CD4-positive, CD25-positive, alpha-beta regulatory T cell (primary cell): ENCODE measurements at places on chromosomes 12 and 14. TPM values are rescaled to one million over a fixed set of nuclear protein-coding genes. Genes with fewer than 3 reads are reported as not detected.

WSCD2 gene
- 2.3 TPM for total RNA-seq

OR4E2 gene
- total RNA-seq, result not detected

GRCh38 chr12:11015775-11016430 is 6.5 kb downstream of the TAS2R19 start:
- DNase-seq, result no peak

GRCh38 chr12:125003021-125003420 is 9.6 kb downstream of the BRI3BP start:
- DNase-seq, result no peak

DAD1 gene
- 81.8 TPM for total RNA-seq

NAB2 gene
- total RNA-seq, result 7.5 TPM

DNA sequence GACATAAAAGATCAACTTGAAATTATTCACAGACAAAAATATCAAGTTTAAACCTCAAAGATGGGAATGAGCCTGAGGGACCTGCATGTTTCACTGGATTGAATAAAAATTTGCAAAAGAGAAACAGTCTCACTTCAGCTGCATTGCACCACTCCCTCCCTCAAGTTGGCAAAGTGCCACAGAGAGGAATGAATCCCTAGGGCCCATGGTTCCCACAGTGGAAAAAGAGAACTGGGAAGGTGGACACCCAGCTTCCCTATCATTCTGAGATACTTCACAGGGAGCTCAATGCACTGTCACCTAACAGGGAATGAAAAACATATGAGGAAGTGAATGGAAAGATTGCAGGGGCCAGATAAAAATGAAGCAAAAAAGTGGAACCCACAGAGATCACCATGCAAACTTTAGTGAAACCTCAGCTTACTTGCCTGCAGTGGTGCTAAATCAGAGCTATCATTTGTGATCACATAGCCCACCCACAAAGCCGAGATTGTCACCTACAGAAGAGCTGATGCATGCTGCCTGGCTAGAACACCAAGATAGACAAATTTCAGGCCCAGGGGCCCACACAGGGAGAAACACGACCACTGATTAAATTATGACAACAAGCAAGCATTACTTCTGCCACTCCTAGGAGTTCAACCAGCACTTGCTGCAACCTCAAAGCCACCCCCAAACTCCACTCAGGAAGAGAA is 911.3 kb downstream of the LRFN5 start:
- DNase-seq, result no peak

GRCh38 chr12:106145539-106146447 is 7.0 kb upstream of the NUAK1 start:
- DNase-seq, result no peak

DPF3 gene
- total RNA-seq, result 2.0 TPM

- DNase-seq, result no peak
Observed at GRCh38 chr12:102232446-102232845, 34.8 kb upstream of the PMCH start.

DNA sequence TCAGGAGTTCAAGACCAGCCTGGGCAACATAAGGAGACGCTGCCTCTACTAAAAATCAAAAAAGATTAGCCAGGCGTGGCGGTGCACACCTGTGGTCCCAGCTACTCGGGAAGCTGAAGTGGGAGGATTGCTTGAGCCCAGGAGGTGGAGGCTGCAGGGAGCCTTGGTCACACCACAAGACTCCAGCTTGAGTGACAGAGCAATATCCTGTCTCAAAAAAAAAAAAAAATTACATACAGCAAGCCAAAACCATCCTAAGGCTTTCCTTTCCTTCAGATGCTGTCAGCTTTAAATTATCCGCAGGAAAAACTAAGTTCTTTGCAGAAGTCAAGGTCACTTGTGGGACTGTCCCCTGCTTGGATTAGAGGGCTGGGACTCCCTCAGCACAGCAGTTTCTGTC is 1.3 kb downstream of the CS start:
- DNase-seq, result no peak

DNA sequence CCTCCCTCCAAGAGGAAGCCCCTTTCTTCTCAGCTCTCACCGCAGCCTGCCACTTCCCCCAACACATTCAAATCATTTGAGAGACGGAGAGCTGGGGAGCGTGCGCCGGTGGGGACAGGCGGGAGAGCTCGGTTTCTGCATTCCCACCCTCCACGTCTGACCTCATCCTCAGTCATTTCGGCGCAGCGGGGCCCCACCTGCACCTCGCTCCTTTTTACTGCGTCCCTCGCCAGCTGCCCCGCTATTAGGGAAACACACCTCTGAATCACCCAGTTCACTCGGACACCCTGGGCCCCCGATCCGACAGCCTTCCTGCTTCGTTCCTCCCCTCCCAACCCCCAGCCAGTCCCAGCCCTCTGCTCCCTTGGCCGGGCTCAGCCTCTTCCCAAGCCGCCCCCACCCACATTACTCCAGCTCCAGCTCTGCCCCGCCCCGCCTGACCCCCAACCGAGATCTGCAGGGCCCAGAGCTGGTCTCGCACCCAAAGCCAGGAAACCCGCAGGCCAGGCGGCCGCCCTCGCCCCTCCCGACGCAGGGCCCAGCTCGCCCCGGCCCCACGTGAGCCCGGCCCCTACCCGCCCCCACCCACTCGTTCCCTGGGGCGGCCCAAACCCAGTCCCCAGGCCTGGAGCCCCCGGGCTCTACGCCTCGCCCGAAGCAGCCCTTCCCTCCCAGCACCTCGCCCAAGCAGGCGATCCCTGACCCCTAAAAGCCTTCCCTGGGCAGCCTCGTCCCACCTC is 783 bp downstream of the CORO1C start:
- DNase-seq, result no peak

GRCh38 chr14:71659159-71659558 is 273.1 kb upstream of the RGS6 start:
- no peak for DNase-seq

GRCh38 chr12:116727261-116727660 is 10.6 kb downstream of the SPRING1 start:
- DNase-seq, result no peak

GRCh38 chr14:67228325-67228984 is 12.8 kb upstream of the PALS1 start:
- no peak for DNase-seq

SPPL3 gene
- total RNA-seq, result 46.7 TPM

LPAR5 gene
- 7.0 TPM for total RNA-seq

GRCh38 chr12:47636908-47637780 is 68.7 kb downstream of the RPAP3 start:
- DNase-seq, result peak; percentile 5

CPNE6 gene
- not detected for total RNA-seq

DNA sequence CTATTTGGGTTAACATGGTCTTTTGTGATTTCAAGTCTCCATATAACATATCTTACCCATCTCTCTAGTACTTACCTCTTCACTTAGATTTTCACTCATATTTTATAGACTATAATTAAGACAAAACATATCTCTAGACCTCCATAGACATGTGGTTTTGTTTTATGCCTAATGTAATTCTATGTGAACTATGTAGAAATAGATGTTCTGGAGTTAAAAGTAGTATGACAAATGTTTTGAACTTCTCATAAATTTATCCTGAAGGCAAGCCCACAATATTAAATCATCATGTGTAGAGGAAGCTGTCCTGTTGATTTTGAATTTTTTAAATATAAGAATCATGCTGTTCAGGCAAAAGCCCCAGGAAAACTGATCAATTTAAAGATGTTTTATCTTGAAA is 169.2 kb downstream of the SYT1 start:
- DNase-seq, result no peak

GRCh38 chr12:63802012-63802608 is 22.4 kb downstream of the RXYLT1 start:
- DNase-seq, result peak; percentile 33

KRT75 gene
- not detected for total RNA-seq

C12orf50 gene
- total RNA-seq, result 0.15 TPM

TEX22 gene
- 3.1 TPM for total RNA-seq

APOF gene
- not detected for total RNA-seq

MUCL1 gene
- not detected for total RNA-seq

TSHR gene
- total RNA-seq, result 19.3 TPM

- no peak for DNase-seq
Observed at GRCh38 chr12:113845900-113846674, 120.0 kb downstream of the RBM19 start.

GRCh38 chr12:6828781-6829535 is 751 bp downstream of the P3H3 start:
- no peak for DNase-seq

DNA sequence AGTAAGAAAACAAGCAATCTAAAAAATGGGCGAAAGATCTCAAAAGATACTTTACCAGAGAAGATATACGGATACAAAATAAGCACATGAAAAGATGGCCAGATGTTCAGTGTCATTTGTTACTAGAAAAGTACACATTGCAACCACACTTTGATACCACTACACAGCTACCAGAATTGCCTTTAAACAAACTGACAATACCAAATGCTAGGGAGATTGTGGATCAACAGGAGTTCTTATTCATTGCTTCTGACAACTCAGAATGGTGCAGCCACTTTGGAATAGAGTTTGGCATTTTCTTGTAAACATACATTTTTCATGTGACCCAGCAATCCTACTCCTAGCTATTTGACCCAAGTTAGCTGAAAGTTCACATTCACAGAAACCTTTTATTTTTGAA is 136.3 kb downstream of the FUT8 start:
- no peak for DNase-seq

DNA sequence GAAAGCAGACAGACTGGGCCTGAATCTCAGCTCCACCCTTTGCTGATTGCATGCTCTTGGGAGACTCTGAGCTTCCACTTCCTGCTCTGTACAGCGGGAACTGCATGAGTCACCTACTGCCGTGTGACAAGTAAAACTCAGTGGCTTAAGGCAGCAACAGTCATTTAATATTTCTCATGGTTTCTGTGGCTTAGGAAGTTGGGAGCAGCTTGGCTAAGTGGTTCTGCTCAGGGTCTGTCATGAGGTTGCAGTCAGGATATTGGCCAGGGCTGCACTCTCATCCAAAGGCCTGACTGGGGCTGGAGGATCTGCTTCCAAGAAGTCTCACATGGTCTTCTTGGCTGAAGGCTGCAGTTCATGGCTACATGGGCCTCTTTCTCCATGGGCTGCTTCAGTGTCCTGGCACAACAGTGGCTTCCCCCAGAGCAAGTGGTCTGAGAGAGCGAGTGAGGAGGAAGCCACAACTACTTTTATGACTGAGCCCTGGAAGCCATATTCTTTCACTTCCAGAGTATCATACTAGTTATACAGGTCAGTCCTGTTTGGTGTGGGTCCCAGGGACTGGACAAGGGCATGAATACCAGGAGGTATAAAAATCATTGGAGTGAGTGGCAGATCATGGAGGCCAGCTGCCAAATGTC is 49.7 kb downstream of the FAM222A start:
- no peak for DNase-seq

CLEC4A gene
- 1.4 TPM for total RNA-seq

MYH6 gene
- total RNA-seq, result not detected

GRCh38 chr14:96663491-96664067 is 133.6 kb upstream of the VRK1 start:
- DNase-seq, result no peak

DNA sequence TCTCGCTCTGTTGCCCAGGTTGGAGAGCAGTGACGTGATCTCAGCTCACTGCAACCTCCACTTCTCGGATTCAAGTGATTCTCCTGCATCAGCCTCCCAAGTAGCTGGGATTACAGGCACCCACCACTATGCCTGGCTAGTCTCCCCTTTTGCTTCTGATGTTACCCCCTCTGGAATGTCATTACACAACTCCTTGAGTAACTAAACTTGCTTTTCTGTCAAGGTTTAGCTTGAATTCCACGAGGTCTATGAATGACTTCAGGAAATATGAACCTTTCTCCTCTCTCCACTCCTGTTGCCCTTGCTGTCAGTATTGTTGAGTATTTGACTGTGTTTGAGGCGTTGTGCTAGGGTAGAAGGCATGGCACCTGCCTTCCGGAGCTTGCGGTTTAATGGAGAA is 16.8 kb upstream of the RTRAF start:
- no peak for DNase-seq

ITGB7 gene
- total RNA-seq, result 297 TPM

IL26 gene
- not detected for total RNA-seq

DNA sequence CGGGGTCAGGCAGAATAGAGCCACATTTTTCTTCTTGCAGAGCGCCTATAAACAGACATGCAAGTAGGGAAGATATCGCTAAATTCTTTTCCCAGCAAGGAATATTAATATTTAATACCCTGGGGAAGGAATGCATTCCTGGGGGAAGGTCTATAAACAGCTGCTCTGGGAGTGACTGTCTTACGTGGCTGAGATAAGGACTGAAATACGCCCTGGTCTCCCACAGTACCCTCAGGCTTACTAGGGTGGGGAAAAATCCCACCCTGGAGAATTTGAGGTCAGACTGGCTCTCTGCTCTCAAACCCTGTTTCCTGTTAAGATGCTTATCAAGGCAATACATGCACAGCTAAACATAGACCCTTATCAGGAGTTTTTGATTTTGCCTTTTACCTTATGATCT is 262.3 kb downstream of the CEP128 start:
- DNase-seq, result no peak

DNA sequence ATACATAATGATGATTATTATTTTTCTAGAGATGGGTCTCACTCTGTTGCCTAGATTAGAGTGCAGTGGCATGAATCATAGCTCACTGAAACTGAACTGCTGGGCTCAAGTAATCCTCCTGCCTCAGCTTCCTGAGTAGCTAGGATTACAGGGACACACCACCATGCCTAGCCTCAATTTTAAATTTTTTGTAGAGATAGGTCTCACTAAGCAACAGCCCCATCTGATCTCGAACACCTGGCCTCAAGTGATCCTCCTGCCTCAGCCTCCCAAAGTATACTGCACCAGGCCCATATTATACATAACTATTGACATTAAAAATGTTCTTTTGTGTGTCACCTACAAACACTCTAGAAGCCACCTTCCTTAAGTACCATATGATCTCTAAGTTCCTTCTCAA is 3.4 kb downstream of the TXNRD1 start:
- no peak for DNase-seq

ITPK1 gene
- total RNA-seq, result 54.1 TPM

ESR2 gene
- not detected for total RNA-seq

DNA sequence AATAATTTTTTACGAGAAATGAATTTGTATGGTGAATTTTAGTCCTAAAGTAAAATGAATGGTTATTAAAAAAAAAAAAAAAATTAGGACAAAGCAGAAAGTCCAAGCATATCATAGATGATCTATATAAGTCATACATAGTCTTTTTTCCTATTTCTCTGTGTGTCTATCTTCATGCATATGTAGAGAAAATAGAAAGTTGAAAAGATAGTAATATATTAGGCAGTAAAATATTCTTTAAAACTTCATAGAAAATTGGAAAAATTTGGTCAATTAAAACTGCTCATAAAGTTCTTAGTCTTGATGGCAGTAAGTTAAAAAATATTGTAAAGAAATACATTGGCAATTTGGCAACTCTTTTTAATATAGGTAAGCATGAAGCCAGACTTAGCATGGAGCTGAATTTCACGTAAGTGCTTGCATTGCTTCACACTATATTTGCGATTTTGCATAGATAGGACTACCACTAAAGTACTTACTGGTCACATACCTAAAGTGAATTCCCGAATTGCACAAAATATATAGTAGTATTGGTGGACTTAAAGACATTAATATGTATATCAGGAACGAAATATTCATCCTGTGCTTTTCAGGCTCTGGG is 303.8 kb downstream of the IPO8 start:
- no peak for DNase-seq
